ENCODE measurements at places on chromosomes 5 and 9.

DNA sequence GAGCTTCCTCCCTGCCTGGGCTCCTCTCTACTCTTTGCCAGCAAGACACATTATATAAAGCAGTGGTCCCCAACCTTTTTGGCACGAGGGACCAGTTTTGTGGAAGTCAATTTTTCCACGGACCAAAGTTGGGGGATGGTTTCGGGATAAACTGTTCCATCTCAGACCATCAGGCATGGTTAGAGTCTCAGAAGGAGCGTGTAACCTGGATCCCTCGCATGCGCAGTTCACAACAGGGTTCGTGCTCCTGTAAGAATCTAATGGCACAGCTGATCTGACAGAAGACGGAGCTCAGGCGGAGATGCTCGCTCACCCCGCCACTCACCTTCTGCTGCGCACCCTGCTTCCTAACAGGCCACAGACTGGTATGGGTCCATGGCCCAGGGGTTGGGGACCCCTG is 142.8 kb downstream of the LIFR start:
- H3K4me1 ChIP-seq, result no peaks in the 10 kb centered on the region
- DNase-seq, result no peak
- no peaks in the 10 kb centered on the region for H3K27me3 ChIP-seq
- no peak overlapping the region for H3K4me3 ChIP-seq

GRCh38 chr5:176548967-176549444 is at the start of gene CDHR2:
Gene CDHR2 (plus strand): TSS chr5:176549342. CDS start chr5:176565353, 16,011 bp downstream.
- peak within 1 kb of the TSS; percentile 66 for H3K27ac ChIP-seq
- H3K4me3 ChIP-seq, result no peak within 1 kb of the TSS
- H3K4me1 ChIP-seq, result peaks cover 75% of the 10 kb centered on the region
- no peak for DNase-seq
- no peaks in the 10 kb centered on the region for H3K36me3 ChIP-seq

DNA sequence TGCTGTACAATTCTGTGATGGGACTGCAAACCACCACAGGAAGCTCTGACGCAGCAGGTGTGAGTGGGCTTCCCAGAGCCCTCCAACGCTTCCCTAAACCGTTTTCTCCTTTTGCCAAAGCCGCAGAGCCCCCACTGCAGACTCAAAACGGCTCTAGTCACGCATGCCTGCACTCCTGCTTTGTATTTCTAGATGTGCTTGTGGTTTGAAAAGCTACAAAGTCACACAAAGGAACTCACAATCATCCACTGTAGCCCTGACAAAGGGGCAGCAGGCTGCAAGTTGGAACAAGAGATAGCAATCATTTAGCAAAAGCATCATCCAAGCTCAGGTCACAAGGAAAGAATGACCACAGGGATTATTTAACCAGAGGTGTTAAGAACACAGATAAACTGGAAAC is 79.3 kb downstream of the PTPN3 start:
- H3K27me3 ChIP-seq, result peaks cover 6% of the 10 kb centered on the region
- no peaks in the 10 kb centered on the region for H3K36me3 ChIP-seq
- no peak overlapping the region for H3K27ac ChIP-seq
- H3K4me3 ChIP-seq, result no peak overlapping the region

GRCh38 chr5:150503386-150503785 is 4.5 kb upstream of the NDST1 start:
- H3K27ac ChIP-seq, result no peak overlapping the region
- H3K36me3 ChIP-seq, result no peaks in the 10 kb centered on the region
- H3K4me1 ChIP-seq, result no peaks in the 10 kb centered on the region
- DNase-seq, result no peak
- no peaks in the 10 kb centered on the region for H3K27me3 ChIP-seq

- peak overlapping the region; percentile 44 for H3K27ac ChIP-seq
- DNase-seq, result no peak
- H3K4me1 ChIP-seq, result peaks cover 16% of the 10 kb centered on the region
- no peak overlapping the region for H3K4me3 ChIP-seq
- peaks cover 17% of the 10 kb centered on the region for H3K36me3 ChIP-seq
Measured at GRCh38 chr9:127915325-127915752, 1.5 kb downstream of the ST6GALNAC4 start.

DNA sequence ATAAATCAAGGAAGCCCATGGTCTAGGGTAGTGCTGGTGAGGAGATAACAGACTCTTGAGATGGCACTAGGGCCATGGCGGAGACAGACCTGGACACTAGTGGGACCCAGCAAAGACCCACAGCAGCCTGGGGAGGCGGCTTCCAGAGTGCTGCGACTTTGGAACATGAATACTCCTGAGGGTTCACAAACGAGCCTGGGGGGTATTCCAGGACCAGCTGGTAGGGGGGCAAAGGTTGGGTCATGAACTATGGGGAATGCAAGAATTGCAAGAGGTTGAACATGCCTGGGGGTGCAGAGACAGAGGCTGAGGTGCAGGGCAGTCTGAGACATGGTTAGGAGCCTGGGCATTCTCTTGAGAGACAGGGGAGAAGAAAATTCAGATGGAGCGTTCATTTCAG is 43.8 kb upstream of the SPTLC1 start:
- DNase-seq, result no peak
- H3K4me3 ChIP-seq, result no peak overlapping the region
- no peaks in the 10 kb centered on the region for H3K4me1 ChIP-seq
- H3K27me3 ChIP-seq, result no peaks in the 10 kb centered on the region
- H3K27ac ChIP-seq, result no peak overlapping the region

GRCh38 chr5:7894860-7895259 is 25.9 kb downstream of the MTRR start:
- H3K27me3 ChIP-seq, result no peaks in the 10 kb centered on the region
- H3K27ac ChIP-seq, result no peak overlapping the region
- H3K4me1 ChIP-seq, result no peaks in the 10 kb centered on the region
- H3K36me3 ChIP-seq, result peaks cover 84% of the 10 kb centered on the region

DNA sequence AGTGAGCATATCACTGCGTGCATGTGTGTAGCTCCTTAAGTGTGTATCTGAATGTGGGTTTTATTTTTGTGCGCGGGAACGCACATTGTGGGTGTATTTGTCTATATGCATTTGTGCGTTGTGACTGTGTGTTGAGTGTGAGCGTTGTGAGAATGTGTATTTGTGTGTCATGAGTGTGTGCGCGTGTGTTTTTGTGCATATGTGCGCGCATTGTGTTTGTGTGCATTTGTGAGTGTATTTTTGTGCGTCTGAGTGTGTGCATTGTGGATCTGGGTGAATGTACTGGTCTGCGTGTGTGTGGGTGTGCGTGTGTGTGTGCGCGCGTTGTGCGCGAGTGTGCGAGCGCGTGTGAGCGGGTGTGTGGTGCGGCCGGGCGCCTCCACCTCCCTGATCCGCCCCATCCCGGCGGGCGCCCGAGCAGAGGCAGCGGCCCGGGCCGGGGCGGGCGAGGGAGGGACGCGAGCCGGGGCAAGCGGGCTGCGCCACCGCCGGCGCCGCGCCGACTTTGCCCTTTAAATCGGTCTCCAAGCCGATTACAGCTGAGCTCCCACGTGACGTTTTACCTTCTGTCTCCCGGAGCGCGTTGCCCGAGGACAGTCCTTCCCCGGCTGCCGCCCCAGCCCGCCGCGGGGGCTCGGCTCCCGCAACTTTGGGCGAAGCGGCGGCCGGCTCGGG is at the start of gene RASGRF2:
Gene RASGRF2 (plus strand): TSS at position 596 of the 675 bp plus-strand sequence. CDS start 376 bp downstream, outside the sequence.
- peak within 1 kb of the TSS; percentile 19 for H3K27ac ChIP-seq
- peaks cover 5% of the 10 kb centered on the region for H3K27me3 ChIP-seq
- DNase-seq, result peak; percentile 41
- no peaks in the 10 kb centered on the region for H3K36me3 ChIP-seq
- H3K4me3 ChIP-seq, result peak within 1 kb of the TSS; percentile 98
- peaks cover 37% of the 10 kb centered on the region for H3K4me1 ChIP-seq

DNA sequence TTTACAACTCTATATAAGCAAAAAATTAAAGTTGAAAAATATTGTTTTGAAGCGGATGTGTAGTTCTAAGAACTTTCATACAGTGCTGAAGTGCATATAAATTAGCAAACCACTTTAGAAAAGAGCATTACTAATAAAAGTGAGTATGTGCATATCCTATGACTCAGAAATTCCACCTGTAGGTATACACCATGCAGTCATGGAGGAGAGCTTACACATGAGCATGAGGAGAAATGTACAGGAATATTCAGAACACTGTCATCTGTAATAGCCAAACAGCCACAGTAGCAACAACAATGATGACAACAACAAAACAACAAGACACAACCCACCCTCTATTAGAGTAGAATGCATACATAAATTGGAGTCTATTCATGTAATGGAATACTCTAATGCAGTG is 138.2 kb upstream of the ARRDC3 start:
- DNase-seq, result no peak
- H3K36me3 ChIP-seq, result no peaks in the 10 kb centered on the region
- no peaks in the 10 kb centered on the region for H3K27me3 ChIP-seq
- H3K4me3 ChIP-seq, result no peak overlapping the region
- H3K27ac ChIP-seq, result no peak overlapping the region

Measured in T-cell (primary cell).